ENCODE measurements at places on chromosomes 3 and 15.

DNA sequence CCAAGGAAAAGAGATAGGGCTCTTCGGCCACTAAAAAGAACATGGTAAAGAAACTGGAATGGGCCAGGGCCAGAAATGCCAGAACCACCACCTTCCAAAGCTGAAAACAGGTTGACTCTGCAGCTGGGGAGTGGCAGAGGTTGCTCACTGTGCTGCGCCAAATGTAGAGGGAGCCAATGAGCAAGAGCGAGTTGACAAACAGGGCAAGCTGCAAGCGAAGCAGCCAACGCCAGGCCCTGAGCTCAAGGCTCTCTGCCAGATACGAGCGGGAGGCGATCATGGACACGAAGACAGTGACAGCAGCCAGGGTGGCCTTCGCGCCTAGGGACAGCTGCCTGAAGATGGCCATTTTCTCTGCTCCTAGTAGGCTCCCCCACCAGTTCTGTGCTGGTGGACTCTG lies 3.1 kb downstream of the GLB1 start:
- H3K27ac ChIP-seq = 0 out of 2 replicates have a peak overlapping the region, but pooled peaks have one; percentile 10
- H3K36me3 ChIP-seq = peaks cover 14% of the 10 kb centered on the region
- no peak overlapping the region for H3K4me3 ChIP-seq
- peak; percentile 38 for DNase-seq
- peaks cover 16% of the 10 kb centered on the region for H3K4me1 ChIP-seq

DNA sequence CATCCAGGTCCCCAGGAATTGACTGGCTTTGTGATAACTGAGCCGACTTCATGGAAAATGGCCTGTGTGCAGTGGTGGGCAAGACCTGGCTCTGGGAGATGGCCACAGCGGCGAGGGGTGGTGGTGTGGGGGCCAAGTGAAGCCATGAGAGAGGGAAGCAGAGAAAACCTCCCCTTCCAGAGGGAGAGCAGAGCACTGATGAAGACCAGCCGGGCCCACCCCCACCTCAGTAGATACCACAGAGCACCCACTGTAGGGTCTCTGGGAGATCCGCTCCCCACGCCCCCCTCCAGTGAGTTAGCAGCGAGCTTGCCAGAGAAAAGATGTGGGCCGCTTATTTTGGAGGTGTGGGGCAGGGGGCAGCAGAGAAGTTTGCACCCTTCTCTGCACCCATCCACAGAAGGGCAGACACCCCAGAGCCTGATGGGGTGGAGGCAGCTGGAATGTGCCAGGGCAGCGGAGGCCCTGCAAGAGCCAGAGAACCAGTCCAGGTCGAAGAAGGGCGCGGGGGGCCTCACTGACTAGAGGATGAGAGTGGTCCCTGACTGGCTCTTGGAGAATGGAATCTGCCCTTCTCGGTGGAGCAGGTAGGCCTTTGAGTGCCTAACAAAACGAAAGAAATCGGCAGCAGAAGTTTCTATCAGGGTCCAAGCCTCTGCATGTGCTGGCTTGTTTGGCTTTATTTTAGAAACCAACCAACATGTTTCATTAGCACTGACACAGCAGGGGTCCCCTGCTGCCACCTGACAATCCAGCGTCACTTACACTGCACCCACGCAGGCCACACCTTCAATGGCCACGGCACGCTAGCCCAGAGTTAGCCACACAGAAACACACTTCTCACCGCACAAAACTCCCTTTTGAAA lies 28.3 kb downstream of the MELTF start:
- H3K36me3 ChIP-seq = no peaks in the 10 kb centered on the region
- H3K4me1 ChIP-seq = peaks cover 15% of the 10 kb centered on the region

DNA sequence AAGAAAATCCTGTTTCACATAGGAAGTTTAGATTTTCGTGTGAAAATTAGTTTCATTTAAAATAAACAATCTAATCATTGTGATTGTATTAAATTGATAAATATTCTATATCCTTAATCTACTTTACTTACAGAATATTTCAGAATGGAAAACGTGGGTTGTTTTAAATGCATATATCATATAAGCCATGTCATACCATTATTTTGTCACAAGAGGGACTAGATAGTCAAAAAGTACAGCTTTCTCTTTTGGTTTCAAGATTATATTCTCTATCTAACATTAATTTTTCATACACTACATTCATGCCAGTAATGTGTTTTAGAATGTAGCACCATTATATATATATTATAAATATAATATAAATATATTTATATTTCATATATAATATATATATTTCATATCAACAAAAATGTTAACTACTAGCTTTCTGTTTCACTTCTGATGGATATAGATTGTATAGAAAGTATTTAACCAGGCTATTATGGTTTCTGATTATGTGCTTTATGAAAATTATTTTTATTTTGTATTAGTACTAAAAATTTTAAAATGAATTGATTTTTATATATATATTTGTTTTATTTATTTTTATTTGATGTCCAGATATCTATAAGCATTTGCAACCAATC lies 45.3 kb downstream of the OSTN start:
- H3K4me3 ChIP-seq = no peak overlapping the region
- DNase-seq = no peak
- H3K4me1 ChIP-seq = peaks cover 29% of the 10 kb centered on the region
- H3K27ac ChIP-seq = no peak overlapping the region
- no peaks in the 10 kb centered on the region for H3K36me3 ChIP-seq

- DNase-seq = no peak
- no peak overlapping the region for H3K4me3 ChIP-seq
- H3K27ac ChIP-seq = no peak overlapping the region
- H3K4me1 ChIP-seq = peaks cover 30% of the 10 kb centered on the region
These were observed 74.4 kb upstream of the MDFIC2 start for GRCh38 chr3:70386846-70387245.

GRCh38 chr15:26096581-26096980 lies 233.5 kb upstream of the ATP10A start:
- H3K27me3 ChIP-seq = no peaks in the 10 kb centered on the region
- DNase-seq = no peak
- H3K4me3 ChIP-seq = no peak overlapping the region

DNA sequence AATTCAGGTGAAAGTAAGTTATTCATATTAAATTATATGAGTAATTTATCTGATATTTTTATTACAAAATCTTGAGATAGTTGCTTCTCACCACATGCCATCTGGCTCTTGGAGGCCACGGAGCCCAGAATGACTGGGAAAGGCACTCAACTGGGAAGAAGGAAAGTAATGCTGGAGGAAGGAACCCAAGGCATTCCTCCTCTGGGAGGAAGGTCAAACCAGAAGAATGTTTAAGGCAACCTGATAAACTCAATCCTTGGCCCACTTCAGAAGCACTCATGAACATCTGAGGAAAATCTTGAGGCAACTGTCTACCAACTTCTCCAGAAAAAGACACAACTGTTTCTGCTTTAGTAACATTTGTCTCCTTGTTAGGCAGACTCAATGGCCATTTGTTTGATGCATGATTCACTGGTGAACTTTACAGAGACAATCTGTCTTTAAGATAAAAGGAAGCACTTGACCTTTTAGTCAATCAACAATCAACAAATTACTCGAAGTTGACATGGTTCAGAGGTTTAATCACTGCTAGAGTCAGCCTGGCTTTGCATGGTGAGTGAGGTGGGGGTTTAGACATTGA lies 261.4 kb upstream of the MME start:
- no peaks in the 10 kb centered on the region for H3K4me1 ChIP-seq
- no peak overlapping the region for H3K4me3 ChIP-seq
- H3K27me3 ChIP-seq = no peaks in the 10 kb centered on the region
- H3K27ac ChIP-seq = no peak overlapping the region
- DNase-seq = no peak

DNA sequence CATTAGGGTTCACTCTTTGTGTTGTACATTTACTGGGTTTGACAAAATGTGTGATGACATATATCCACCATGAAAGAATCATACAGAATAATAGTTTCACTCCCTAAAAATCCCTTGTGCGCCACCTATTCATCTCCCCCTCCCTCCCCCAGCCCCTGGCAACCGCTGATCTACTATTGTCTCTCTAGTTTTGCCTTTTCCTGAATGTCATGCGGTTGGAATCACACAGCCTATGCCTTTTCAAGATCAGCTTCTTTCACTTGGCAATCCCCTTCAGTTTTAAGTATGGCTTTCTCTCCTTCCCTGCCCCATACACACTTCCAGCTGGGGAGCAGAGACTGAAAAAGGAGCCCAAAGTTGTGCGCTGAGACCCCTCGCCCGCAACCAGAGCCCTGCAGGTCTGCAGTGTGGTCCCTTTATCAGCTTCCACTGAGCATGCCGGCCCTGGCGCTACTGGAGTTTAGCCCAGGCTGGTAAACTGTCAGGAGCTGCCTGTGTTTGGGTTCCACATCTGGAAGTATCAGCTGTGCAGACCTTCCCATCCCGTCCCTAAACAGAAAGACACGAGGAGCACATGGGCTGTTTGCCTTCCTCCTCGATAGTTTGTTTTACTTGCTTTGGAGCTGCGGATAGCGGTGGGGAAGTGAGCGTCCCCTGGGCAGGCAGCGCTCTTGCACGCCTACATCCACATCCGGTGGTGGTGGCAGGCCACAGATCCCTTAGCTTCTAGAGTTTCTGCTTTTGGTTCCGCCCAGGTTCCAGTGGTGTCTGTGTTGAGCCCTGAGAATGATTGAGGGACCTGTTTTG lies 12.3 kb downstream of the BOC start:
- H3K4me1 ChIP-seq = peaks cover 31% of the 10 kb centered on the region
- peak overlapping the region; percentile 43 for H3K27ac ChIP-seq
- H3K36me3 ChIP-seq = no peaks in the 10 kb centered on the region
- DNase-seq = no peak

DNA sequence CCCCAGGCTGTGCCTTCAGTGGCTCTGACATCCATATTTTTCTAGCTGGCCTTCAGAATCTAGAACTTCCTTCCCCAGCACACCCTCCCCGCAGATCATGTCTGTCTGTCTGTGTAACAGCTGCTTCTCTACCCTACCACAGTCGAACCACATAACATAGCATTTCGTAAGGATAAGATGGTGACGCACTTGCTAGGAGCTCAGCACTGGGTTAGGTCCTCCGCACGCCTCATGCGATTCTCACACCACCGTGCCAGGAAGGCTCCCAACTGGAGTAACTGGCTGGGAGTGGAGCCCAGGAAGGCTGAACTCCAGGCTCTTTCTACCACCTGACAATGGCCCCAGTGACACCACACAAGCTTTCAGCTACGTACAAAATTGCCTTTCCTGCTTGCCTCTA lies 168.6 kb downstream of the STT3B start:
- H3K4me3 ChIP-seq = no peak overlapping the region
- no peak for DNase-seq
- peaks cover 39% of the 10 kb centered on the region for H3K36me3 ChIP-seq
- H3K27ac ChIP-seq = no peak overlapping the region
- peaks cover 16% of the 10 kb centered on the region for H3K4me1 ChIP-seq

DNA sequence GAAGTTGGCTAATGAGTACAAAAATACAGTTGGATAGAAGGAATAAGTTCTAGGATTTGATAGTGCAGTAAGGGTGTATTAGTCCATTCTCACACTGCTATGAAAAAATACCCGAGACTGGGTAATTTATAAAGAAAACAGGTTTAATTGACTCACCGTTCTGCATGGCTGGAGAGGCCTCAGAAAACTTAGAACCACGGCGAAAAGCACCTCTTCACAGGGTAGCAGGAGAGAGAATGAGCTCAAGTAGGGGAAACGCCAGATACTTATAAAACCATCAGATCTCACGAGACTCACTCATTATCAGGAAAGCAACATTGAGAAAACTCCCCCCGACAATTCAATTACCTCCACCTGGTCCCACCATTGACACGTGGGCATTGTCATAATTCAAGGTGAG lies 483.3 kb downstream of the TUSC7 start:
- no peak for DNase-seq
- no peak overlapping the region for H3K4me3 ChIP-seq
- H3K4me1 ChIP-seq = peaks cover 5% of the 10 kb centered on the region
- H3K27ac ChIP-seq = no peak overlapping the region

GRCh38 chr3:32934150-32934742 lies 17.2 kb upstream of the CCR4 start:
- H3K27me3 ChIP-seq = peaks cover 3% of the 10 kb centered on the region
- peak; percentile 26 for DNase-seq
- H3K36me3 ChIP-seq = peaks cover 27% of the 10 kb centered on the region
- H3K27ac ChIP-seq = no peak overlapping the region

DNA sequence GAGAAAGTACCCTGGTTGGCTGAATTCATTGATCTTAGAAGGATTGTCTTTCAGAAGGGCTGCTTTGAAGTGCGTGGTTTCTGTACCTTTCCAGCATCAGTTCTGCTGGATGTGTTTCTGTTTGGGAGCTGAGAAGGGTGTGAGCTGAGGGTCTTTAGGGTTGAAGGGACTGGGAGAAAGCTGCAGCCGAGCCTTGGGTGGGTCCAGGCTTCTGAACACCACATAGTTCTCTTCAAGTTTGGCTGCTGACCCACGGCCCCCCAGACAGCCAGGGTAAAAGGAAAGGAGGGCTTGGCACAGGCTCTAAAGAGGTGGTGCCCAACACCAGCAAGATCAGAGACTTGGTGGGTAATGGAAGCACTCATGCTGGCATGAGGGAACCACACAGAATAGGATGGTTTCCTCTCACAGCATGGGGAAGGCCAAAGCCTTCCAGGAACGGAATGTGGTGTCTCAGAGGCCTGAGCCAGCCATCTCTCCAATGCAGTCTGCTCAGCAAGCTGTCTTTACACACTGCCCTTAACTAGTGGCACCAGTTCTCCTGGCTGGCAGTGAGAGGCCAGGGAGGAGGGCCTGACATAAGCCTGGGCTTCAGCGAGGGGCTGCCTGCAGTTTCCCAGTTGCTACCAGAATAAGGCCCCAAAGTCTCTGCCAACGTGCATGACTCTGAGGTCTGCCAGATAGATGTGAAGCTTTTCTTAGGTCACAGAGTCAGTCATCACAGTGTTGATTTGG lies 239.0 kb upstream of the TRIM42 start:
- H3K4me1 ChIP-seq = peaks cover 6% of the 10 kb centered on the region
- DNase-seq = no peak
- no peak overlapping the region for H3K4me3 ChIP-seq
- H3K36me3 ChIP-seq = no peaks in the 10 kb centered on the region
- no peaks in the 10 kb centered on the region for H3K27me3 ChIP-seq

DNA sequence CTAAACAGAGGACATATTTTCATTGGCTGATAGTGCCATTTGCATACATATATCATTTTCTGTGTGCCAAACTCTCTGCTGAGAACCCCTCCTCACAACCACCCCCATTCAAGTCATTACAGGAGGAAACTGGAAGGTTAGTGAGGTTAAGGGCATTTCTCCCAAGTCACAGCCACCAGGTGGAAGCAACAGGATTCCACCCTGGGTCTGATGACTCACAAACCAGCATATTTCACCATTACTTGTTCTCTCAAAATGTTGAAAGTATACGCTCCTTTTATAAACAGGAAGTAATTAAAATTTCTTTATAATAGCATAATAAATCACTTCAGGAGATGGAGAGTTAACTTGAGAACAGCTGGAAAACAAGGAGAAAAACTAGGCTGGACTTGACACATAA lies 398.6 kb upstream of the WNT5A start:
- H3K4me3 ChIP-seq = no peak overlapping the region
- H3K36me3 ChIP-seq = no peaks in the 10 kb centered on the region

DNA sequence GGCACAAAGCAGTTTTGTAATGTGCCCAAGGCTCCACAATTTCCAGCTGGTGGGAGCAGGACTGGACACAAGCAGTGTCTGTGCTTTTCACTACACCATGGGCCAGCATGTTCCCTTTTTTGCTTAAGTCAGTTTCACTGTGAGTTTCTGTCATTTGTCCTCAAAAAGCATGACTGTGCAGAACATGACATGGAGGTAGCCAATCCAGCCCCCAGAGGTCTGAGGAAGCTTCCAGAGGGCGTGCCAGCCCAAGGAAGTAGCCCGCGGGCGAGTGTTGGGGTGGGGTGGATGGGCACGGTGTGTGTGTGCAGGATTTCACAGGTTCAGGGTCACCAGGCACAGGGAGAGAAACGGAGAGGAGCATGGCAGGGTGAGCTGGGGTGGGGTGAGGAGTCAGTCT lies 8.0 kb upstream of the EEFSEC start:
- H3K27ac ChIP-seq = no peak overlapping the region
- H3K4me3 ChIP-seq = no peak overlapping the region
- no peak for DNase-seq
- H3K27me3 ChIP-seq = peaks cover 10% of the 10 kb centered on the region
- no peaks in the 10 kb centered on the region for H3K4me1 ChIP-seq

Data from WTC11 (cell line).